ENCODE measurements at places on chromosomes 13 and 19.
A peak's percentile ranks its signal among the peaks of the same experiment; 100 is the strongest.

DNA sequence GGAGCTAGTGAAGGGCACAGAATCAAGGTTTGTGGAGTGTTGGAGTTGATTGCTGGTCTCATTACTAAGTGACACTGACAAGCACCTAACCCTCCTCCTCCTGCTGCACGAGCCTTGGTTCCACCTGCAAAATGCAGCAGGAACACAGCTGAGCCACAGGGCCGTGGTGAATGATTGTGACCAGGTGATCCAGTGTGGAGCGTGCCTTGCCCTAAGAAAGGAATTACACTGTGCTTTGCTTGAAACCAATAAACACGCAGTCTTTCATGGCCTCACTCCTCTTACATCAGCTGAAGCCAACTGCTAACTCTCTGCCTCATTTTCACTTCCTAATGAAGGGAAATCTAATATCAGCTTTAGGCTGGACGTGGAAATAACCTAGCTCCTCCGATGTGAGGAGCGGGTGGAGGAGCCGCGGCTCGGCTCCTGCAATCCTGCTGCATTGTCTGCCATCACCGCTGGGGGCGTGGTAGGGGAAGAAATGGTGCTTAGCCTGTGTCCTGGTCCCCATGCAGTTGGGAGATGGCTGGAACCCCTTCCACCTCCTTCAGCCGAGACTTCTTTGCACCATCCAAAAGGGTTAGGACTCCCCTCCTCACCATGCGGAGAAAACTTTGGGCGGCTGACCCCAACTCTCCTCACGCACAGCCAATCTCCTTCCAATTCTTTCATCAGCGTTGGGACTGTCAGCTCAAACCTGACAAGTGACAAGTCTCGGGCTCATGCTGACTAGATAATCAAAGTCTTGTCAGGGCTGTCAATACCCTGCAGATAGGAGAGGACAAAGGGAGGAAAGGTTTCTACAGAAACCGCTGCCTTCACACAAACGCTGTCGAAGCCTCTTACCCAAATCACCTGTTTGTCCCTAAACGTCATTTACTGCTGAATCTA is 427.9 kb downstream of the ZNF536 start:
- peak; percentile 75 for DNase-seq

GRCh38 chr19:5345895-5346386 is 5.3 kb upstream of the PTPRS start:
- peak; percentile 59 for DNase-seq

DNA sequence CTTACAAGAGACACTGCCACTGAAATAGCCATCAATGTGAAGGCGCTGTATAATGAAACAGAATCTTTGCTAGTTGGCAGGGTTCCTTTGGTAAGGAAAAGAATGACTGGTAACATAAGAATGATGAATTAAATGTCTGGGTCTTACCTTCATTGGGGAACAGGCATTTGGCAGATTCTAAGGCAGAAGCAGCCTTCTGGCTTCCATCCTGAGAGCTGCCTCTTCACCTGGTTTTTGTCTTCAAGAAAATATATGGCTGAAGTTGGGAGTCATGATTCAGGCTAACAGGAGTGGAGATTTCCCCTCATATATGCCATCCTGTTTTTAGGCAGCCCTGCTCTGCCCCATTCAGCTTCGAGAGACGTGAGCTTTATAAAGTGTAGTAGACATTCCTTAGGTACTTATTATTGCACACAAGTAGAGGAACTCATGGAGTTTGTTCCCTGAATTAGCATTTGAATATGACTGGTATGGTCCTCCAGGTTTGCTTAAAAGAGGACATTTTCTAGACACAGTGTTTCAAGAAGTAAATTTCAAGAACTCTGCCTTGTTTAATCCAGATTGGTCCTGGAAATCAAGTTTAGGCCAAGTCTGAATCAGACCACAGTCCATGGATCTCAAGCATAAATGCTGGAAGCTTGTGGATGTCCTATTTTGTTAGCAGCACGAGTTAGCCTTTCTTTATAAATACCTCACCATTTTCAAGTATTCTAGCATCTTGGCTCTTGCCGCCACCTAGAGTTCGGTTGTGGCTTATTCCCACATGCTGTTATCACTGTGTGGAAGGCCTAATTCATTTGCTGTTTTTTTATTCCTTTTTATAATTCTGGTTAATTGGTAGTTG is 56.2 kb upstream of the AKAP11 start:
- peak; percentile 20 for DNase-seq

DNA sequence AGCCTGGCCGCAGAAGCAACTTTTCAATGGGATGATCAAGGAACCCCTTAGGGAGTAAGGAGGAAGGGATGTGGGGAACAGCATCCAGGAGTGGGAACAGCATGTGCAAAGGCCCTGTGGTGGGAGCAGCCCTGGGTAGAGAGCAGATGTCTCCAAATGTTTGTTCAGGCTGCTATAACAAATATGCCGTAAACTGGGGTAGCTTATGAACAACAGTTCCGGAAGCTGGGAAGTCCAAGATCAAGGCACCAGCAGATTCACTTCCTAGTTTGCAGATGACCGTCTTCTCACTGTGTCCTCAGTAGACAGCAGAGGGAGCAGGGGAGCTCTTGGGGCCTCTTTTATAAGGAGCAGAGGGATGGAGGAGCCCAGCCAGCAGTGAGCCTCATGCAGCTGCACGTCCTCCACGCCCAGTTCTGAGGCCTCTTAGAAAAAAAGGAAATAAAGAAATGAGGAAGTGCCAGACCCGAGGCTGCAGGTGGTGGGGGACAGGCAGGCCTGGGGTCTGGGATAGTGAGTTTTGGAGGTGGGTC is 4.2 kb upstream of the LRRC25 start:
- DNase-seq = no peak

- DNase-seq = no peak
Measured at GRCh38 chr13:24212674-24213073, 52.2 kb downstream of the SPATA13 start.
